ENCODE measurements at places on chromosomes 6 and 20.

DNA sequence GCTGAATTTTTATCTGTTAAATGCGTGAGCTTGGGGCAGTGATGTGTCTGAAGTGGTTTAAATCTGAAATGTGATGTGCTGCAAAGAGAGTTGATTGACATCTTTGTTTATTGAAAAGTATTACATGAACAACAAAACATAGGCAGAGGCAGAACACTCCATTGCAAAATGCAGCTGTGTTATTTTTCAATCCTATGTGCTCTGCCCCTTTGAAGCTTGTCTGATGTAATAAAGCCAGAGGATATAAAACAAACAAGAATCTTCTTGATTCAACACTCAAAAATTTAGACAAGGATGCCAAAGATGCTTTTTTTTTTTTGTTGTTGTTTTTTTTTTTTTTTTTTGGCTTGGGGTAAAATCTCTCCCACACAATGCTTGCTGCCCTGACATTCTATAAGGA, 482.4 kb upstream of the MMS22L start:
- DNase-seq = no peak

- no peak for DNase-seq
Observed at GRCh38 chr20:19761841-19762240, 3.8 kb downstream of the RIN2 start.

DNA sequence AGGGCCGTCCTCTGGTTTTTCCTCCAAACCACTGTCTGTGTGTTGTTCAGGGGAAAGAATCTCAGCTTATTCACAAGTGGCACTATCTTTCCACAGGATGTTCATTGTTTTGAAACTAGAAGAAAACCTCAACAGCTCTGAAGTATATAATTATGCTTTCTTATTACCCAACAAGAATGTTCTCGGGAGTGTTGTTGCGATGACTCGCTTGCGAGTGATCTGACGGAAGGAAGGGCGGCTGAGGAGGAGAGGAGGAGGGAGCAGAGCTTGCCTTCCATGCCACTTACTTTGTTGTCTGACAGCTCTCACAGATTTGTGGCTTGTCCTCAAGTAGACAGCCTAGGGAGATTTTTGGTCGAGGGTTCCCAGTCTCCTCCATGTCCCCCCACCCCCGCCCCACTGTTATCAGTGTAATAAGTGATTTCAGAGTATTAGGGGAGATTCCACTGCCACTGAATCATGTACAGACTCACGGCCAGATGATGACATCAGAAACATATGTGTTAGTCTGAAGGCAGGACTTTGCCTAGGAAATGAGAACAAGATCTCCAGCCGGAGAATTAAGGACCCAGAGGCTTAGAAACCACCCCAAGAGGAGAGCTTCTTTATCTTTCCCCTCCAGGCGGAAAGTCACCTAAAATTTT, 80.7 kb upstream of the CCN6 start:
- DNase-seq = peak; percentile 77

DNA sequence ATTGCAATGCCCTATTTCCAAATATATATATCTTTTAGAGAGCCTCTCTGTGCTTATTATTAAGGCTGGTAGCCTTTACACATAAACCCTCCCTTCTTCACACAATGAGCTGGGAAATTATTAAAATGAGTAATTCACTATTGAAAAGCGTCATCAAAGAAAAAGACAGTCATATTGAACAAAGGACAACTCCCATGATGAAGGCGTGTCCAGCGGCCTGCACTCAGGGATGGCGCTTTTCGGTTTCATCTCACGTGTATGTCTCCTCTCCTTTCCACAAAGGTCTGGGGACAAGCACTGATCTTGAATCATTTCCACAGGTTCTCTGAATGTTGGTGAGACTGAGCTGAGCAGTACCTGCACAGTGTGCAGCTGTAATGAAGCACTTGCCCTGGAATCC, 3.5 kb downstream of the SERPINB9 start:
- no peak for DNase-seq

GRCh38 chr20:34017610-34018009, 23.9 kb downstream of the RALY start:
- no peak for DNase-seq

DNA sequence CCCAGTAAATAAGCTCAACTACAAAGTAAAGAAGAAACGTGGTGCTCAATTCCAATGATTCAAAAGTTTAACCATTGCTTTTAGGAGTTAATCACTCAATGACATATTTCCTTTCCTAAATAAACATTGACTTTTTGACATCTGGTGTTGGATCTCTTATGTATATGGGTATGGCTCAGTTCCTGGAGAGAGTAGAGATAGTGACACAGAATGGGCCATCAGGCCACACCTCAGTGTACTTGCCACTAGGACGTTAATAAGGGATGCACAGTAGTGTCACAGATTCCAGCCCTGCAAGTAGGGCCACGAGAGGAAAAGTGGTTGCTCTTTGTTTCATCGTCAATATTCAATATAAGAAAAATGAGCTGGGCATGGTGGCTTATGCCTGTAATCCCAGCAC, 48.9 kb upstream of the TXNDC5 start:
- no peak for DNase-seq

Measured in central memory CD4-positive, alpha-beta T cell (primary cell).